ENCODE measurements at places on chromosomes 6 and 20.

DNA sequence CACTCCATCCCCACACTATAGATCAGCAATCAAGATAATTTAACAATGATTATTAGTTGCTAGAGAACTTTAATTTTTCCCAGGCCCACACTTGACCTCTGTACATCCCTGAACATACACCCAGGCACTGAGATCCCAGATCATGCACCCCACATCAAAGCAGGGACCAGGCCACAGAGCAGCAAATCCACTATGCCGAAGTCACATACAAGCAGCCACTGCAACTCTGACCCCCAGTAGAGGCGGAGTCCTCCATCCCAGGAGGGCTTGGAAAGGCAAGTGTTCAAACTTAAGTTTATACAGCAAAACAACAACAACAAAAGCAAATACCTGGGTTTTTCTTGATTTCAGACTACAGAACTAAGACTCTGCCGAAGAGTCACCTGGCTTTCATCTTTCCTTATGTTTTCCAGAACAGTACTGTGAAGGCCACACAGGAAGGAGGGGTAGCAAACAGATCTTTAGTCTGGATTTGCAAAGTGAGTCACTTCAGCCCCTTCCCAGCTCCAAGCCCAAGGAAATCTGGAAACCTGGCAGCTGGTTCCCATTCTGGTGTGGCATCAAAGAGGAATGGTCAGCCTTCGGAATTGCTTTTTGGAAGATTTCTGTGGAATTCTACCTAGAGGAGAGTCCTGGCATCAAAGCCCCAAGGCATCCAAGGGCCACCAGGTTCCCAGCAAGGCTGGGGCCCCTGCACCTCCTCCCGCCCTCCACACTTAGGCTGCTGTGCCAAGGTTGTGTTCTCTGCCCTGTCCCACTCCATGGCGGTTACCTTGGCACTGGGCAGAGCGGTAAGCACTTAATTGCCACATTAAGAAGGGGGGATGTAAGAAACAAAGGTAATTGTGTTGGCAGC lies 7.3 kb downstream of the JAG1 start:
- no peak for DNase-seq

GRCh38 chr20:8012724-8013123 lies 6.8 kb downstream of the TMX4 start:
- DNase-seq = no peak

- DNase-seq = no peak
These were observed 2.0 kb downstream of the FRS3 start for GRCh38 chr6:41777551-41778285.

DNA sequence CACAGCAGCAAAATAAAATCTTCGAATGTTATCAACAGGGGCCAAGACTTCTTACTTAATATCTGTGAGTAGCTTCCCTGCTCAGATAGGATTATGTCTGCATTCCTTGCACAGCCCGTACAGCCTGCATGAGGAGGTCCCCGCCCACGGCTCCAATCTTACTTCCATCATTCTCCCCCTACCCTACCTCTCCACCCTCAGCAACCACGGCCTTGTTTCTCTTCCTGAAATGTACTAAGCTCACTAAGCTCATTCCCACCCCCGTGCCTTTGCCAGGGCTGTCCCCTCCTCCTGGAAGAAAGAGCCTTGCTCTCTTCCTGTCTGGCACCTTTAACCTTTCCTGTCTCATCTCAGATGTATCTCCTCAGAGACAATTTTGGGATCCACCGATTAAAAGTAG lies 120.4 kb downstream of the BCAS1 start:
- DNase-seq = no peak

DNA sequence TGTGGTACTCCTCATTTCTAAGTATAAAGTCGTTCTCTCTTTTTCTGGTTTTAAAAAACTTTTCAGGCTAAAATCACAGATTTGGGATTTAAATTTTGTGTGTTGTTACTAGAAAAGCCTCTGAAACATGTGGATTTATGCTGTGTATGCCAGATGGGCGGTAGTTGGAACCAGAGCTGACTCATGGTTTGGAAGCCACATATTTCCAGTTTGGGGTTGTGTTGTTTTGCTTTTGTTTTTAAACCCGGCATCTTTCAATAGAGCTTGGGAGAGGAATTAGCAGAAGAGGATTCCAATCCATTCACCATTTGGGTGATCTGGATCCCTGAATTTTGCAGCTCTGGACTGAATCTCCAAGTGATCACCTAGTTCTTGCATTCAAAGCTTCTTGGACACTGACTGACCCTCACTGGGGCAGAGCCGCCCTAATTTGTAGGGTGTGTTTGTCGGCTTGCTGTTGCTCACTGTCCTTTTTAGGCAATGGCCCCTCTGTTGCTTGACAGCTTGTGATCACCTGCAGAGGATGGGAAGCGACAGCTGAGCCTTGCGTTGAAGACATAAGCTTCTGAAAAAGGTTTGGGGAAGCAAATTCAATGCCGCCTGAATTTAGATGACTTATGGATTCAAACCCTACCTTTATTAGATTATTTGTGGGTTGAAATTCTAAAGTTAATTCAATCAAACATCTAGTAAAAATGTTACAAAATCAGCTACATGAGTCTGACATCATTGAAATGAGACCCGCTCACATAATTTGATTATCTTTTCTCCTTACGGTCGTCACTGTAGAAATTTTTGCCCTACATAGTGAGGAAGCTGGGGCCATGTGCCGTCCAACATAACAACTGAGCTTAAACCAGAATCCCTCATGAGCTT lies 79.9 kb upstream of the CD83 start:
- no peak for DNase-seq

DNA sequence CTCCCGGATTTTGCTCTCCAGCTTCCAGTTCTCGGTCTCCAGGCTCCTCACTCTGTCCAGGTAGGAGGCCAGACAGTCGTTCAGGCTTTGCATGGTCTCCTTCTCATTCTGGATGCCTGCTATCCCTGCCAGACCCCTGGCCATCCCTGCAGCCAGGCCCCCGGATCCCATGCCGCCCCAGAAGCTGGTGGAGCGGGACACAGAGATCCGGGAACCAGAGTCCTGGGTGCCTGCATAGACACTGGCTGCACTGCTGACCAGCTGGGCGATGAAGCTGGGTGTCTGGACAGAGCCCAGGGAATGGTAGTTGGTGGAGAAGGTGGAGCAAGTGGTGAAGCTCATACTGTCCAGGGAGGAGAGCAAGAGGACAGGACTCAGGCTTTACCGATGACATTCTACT lies 2.9 kb upstream of the CALHM6 start:
- DNase-seq = no peak

DNA sequence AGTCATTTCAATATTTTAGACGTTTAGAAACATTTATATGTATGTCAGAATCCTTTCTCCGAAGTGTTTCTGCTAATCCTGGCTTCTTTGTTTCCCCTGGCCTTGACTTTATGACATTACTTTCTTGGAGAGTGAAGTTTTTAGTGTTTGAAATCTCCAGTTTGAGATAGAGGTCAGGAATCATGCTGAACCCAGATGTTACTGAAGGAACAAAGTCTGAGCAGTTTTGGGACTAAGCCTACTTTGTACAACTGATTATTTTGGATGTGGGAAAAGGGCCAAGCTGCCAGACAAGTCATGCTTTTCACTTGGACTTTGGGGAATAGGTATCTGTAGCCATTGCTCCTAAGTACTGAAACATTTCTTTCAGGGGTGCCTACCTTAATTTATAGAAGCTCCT lies 2.3 kb downstream of the RNF144B start:
- no peak for DNase-seq

GRCh38 chr6:140968062-140968461 lies 1164.7 kb upstream of the GJE1 start:
- DNase-seq = no peak

DNA sequence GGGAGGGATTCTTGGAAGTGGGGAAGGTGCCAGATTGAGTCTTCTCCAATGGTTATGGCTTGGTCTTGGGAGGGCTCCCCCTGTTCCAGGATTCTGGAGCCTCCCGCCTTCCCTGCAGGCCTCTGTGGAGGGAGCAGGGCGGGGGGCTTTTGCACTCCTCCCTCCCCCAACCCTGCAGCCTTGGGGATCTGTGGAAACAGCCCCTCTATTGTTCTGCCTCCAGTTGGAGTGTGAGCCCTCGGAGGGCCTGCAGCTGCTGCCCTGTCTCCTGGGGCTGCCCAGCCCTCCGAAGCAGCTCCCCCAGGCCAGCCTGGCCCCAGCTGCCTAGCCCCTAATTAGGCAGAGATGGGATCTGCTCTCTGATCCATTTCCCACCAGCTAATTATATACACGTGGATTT lies 14.7 kb downstream of the FAM110A start:
- no peak for DNase-seq

DNA sequence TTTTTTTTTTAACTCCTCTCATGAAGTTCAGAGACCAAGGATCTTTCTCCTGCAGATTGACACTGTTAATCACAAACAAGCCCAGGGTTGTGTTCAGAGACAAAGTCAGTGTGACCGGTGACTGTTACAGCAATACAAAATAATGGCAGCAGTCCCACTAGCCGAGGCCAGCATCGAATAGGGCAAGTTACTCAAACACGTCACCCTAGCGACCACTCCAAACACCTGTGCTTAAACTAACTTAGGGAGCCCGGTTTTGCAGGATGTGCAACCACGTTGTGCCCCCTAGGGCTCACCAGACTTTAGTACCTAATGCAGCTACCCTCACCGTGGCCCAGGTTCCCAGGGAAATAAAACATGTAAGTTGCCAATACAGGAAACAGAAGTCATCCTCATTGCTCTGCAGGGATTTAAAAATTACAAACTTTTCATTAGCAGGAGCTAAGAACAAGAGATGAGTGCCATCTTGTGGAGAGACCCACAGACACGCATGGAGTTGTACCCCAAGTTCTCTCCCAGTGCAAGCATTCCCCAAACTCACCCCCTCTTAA lies 38.1 kb downstream of the FAM50B start:
- no peak for DNase-seq

- DNase-seq = no peak
These were observed 265.7 kb downstream of the NKAIN2 start for GRCh38 chr6:124069230-124069950.

GRCh38 chr6:25889877-25890853 lies 16.1 kb upstream of the SLC17A3 start:
- peak; percentile 49 for DNase-seq

GRCh38 chr20:25984933-25985332 lies 288.3 kb upstream of the ZNF337 start:
- no peak for DNase-seq

DNA sequence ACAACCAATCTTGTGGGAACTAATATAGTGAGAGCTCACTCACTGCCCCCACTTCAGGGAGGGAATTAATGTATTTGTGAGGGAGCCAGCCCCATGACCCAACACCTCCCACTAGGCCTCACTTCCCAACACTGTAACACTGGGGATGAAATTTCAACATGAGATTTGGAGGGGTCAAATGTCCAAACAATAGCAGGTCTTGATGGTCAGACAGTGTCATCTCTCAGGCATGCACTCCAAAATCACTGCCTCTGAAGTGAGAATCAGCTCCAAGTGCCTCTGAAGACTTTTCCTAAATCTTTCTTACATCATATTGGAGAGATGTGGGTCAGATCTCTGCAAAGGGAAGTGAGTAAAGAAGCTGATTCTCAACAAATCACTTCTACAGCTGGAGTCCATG lies 13.8 kb upstream of the SAYSD1 start:
- DNase-seq = no peak

DNA sequence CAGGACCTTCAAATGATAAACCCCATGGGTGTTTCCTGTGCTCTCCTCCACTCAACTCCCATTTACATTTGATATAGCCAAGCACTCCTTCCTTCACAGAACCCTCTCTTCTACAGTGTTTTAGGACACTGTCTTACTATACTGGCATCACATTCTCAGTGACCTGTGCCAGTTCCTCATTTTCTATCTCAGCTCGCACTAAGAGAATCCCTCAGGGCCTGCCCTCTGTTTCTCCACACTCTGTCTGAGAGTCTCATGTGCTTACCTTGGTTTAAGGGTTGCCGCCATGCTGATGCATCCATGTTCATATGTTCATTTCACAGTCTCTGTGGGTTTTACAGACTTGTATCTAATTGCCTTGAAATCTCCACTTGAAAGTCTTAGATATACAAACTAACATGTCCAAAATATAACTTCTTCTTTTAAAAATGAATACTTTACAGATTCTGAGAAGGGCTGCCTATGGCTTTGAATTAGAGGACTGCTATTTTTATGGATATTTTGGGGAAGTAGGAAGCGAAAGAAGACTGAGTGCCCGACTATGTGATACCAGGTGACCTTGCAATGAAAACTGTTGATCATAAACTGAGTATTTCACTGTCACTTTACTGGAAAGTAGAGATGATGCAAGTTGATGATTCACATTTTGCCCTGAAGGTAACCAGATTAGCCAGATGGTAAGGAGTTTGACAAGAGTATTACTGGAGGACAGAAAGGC lies 153.1 kb upstream of the SIM1 start:
- DNase-seq = no peak

GRCh38 chr6:106959985-106960384 lies 14.5 kb downstream of the CD24 start:
- DNase-seq = no peak

DNA sequence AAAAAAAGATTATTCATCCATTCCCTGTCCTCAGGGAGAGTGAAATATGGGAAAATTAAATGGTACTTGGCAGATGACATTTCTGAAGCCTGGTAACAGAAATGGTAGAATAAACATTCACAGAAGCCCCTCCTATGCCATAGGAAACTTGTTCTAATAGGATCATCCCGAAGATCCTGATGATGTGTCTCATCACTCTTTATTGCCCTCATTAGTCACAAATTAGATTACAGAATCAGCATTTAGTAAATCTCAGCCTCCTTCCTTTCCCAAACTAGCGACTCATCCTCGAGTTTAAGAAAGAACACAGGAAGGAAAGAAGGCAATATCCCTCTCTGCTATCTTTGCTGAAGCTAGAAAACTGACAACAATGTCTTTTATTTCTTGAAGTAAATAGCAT lies 154.4 kb downstream of the TMEM200A start:
- no peak for DNase-seq

- no peak for DNase-seq
These were observed 37.6 kb downstream of the GSTA2 start for GRCh38 chr6:52725535-52726192.

- no peak for DNase-seq
These were observed 29.7 kb downstream of the GJA1 start for GRCh38 chr6:121465101-121465500.

- no peak for DNase-seq
These were observed 223.0 kb upstream of the SYNCRIP start for GRCh38 chr6:85865420-85866369.

- DNase-seq = no peak
These were observed 406.2 kb upstream of the JAG1 start for GRCh38 chr20:11080010-11080409.

DNA sequence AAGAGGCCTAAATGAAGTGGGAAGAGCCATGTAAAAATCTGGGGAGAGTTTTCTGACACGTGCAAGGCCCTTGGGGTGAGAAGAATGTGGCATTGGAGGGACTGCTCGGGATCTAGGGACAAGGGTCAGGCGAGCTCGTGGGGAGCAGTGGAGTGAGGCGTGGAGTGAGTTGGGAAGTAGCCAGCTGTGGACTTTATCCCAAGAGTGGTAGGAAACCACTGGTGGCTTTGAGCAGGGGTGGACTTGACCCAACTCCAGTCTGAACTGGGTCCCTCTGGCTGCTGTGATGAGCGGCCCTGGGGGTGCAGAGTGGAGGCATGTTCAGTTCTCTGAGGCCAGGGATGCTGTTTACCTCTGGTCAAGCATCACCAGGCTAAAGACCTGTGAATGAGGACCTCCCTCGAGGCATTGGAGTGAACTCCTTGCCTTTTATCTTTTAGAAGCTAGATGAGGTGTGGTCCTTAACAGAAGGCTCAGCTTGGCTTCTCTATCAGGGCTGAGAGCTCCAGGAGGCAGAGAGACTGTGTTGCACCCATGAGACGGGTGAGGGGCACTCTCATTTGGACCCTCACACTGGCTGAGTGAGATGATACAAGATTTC lies 20.6 kb downstream of the SLC22A1 start:
- no peak for DNase-seq
